ENCODE measurements at places on chromosomes 3 and 15.

DNA sequence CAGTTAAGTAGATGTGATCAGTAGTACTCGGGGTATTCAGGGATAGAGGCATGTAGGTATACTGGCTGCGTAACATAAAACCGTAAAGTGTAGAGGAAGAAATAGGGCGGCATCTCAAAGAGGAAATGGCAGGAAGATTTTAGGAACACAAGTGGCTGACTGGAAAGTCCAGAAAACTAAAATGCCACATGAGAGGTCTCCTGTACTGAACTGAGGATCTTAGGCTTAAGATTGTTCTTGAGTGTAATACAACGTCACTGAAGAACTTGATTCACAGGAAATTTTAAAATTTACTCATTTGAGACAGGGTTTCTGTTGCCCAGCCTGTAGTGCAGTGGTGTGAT is 2.3 kb upstream of the LMLN start:
- no peak for DNase-seq

- DNase-seq: no peak
Measured at GRCh38 chr3:186775999-186776398, 7.4 kb upstream of the EIF4A2 start.

GRCh38 chr3:123678108-123678511 is 93.3 kb upstream of the HACD2 start:
- no peak for DNase-seq

- DNase-seq: no peak
Measured at GRCh38 chr3:17194116-17194515, 309.4 kb downstream of the PLCL2 start.

- no peak for DNase-seq
Measured at GRCh38 chr3:87132801-87133200, 94.3 kb upstream of the CHMP2B start.

- DNase-seq: no peak
Measured at GRCh38 chr3:28268989-28269388, 27.6 kb downstream of the CMC1 start.

DNA sequence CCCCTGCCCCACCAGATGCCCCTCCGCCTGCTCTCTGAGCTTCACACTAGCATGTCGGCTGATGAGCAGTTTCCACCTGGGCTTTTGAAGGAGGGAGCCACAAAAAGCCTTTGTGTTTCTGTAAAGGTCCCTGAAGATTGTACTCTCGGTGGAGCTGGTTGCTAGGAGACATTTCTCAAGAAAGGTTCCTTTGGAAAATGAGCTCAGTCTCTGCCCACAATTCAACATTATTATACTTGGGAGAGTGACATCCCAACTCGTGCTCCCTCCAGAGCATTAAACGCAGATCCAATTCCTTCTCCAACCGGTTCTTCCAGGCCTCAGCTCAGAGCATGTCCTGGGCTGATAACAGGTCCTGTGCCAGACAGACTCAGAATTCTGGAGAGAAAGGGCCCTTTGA is 26.8 kb upstream of the FAM107A start:
- DNase-seq: no peak

DNA sequence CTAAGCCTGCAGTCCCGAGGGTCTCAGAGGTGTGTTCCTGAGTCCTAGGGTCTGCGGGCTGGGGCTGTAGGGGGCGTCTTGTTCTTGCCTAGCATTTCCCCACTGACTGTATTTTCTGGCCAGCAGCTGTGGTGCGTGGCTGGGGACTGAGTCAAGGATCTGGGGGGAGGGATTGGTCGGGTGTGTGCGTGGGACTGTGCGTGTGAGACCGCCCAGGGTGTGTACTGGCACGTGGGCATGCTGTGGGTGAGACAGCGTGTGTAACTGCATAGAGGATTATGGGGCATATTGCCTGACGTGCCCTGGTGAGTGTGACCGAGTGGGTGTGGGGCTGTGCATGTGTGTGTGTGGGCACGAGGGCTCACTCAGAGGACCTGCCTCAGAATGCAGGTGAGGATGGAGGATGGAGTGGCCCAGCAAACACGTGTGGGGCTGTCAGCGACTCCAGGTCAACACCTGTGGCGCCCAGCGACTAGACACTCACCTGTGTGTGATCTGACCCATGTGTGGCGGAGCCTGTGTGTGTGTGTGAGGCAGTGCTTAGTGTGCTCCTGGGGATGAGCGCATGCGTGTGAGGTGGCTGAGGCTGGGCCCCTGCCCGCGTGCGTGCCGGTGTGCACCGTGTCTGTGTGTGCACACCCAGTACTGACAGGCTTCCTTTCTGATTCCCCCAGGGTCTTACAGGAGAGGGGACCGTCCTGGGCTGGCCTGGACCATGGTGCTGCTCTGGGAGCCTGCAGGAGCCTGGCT is 20.9 kb downstream of the FBLN2 start:
- DNase-seq: no peak

GRCh38 chr3:125039131-125040100 is 16.4 kb downstream of the HEG1 start:
- DNase-seq: no peak

DNA sequence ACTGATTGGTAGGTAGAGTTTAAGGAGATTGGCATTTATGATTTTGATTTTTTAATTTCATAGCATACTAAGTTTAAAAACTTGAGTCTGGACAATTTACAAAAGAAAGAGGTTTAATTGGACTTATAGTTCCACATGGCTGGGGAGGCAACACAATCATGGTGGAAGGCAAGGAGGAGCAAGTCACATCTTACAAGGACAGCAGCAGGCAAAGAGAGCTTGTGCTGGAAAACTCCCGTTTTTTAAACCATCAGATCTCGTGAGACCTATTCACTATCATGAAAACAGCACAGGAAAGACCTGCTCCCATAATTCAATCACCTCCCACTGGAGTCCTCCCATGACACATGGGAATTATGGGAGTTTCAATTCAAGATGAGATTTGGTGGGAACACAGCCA is 630.9 kb upstream of the NR2F2 start:
- DNase-seq: no peak

- no peak for DNase-seq
Measured at GRCh38 chr15:66852064-66852905, 150.2 kb downstream of the SMAD6 start.

DNA sequence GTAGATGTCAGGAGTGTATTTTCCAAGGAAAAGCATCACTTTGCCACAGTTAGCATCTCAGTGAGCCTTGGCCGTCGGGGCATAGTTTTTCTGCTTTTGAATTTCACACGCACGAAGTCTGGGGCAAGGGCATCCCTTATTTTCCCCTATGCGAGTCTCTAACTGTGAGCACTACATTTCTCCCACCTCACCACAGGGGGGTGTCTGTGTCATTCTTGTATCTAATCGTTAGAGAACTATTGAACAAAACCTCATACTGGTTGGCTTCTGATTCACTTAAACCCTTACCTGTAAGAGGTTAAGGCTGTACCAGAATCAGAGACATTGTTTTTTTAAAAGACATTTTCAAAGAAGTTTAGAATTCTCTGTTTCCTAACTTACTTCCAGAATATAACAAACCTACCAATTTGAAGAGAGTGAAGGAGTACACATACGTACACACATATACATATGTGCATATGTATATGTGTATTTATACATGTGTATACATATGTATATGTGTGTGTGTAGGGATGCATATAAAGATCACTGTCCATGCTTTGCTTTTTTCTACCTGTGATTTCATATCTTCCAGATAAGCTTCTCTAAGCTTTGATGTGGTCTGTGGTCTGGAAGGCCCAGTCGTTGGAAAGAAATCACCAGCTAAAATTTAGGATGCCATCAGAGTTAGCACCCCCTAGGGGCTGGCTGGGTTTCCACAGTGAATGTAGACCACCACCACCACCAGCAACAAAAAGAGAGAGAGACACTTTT is 49.4 kb downstream of the MYZAP start:
- DNase-seq: peak; percentile 41

DNA sequence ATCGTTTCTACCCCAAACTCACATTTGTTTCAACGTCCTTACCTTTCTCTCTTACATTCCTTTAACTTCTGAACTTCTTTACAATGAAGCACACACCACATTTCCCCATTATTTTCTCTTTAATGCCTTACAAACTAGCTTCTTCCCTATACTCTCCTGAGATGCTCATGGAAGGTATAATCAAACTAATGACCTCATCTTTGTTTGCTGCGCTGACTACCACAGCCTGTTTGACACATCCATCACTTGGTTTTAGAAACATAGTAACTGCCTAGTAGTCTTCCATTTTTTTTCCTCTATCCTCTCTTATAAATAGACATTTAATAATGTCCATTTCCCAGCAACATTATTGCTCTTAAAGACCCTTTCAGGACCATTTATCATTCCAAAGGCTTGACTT is 230.5 kb upstream of the LRTM1 start:
- DNase-seq: no peak

GRCh38 chr3:45884368-45885201 is 1.8 kb upstream of the CCR9 start:
- DNase-seq: peak; percentile 26

- DNase-seq: no peak
Measured at GRCh38 chr3:169041677-169042171, 621.8 kb downstream of the MECOM start.

GRCh38 chr3:188229177-188229576 is 75.2 kb downstream of the LPP start:
- no peak for DNase-seq

- DNase-seq: no peak
Measured at GRCh38 chr15:41842229-41842628, 3.6 kb downstream of the PLA2G4B start.

- DNase-seq: no peak
Measured at GRCh38 chr3:192940129-192940528, 22.5 kb upstream of the MB21D2 start.

DNA sequence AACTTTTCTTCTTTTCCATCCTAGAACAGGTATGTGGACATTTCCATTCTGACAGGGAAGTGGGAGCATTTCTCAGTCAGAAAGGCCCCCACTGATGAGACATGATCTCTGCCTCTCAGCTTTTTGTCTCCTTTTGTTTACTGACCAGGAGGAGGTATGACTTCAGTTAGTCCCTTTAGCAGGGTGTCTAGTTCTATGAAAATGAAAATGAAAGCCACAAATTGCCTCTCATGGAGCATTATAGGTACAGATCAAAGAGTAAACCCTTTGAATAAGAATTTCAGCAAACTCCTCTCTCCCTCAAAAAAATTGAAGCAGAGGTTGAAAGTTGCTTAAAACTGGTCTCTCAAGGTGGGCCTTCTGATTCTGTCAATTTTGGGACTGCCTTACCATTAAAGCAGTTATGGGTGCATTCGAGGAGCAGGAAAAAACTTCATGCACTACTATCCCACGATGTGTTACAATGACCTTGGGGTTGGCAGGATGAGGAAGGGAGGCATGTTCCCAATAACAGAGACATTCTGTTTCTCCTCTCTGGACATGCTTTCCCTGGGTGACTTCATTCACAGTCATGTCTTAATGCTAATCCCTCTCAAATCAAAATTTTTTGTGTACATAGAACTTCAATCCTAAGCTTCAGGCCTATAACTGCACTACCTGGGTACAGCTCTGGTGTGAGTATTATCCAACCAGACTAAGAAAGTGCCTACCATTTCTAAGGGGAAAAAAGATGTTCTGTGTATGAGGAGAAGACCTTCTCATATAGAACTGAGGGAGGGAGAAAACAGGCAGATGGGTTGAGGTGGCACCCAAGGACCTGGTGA is 50.6 kb upstream of the TBC1D23 start:
- no peak for DNase-seq

Data from activated CD8-positive, alpha-beta T cell treated with anti-CD3 and anti-CD28 coated beads for 36 hours (primary cell).